Peyer's patch (tissue), 4 donors: ENCODE measurements at places on chromosomes 4 and X. TPM values are rescaled to one million over a fixed set of nuclear protein-coding genes. Genes with fewer than 3 reads are reported as not detected.

Gene TMEM271
- total RNA-seq: not detected

Gene NALF2
- total RNA-seq: 0.35 TPM

Gene G6PD
- 41.1 TPM for total RNA-seq

Gene GAB3
- 4.7 TPM for total RNA-seq

Gene TMA16
- 11.0 TPM for total RNA-seq

Gene NDNF
- not detected for total RNA-seq
